ENCODE measurements at places on chromosomes 3 and 15. TPM values are rescaled to one million over a fixed set of nuclear protein-coding genes. Genes with fewer than 3 reads are reported as not detected.

DNA sequence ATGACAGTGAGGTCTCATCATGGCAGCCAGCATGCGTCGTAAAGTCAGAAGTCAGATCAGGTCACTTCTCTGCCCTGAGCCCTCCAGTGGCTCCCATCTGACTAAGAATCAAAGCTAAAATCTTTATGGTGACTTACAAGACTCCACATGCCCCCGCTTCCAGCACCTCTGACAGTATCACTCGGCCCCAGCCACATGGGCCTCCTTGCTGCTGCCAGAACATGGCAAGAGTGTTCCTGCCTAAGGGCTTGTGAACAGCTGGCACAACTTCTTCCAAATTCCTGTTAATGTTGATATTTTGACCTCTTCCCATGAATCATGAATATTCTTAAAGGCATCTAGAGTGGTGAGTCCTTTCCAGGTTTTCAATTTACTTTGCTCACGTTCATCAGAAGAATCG is 20.5 kb downstream of the POLR2M start:
- H3K36me3 ChIP-seq = no peaks in the 10 kb centered on the region
- no peaks in the 10 kb centered on the region for H3K27me3 ChIP-seq
- H3K4me3 ChIP-seq = no peak overlapping the region
- no peak for DNase-seq
- no peak overlapping the region for H3K27ac ChIP-seq

GRCh38 chr15:56468401-56468800 is 3.5 kb upstream of the MNS1 start:
- DNase-seq = no peak
- peaks cover 37% of the 10 kb centered on the region for H3K27me3 ChIP-seq
- no peak overlapping the region for H3K4me3 ChIP-seq
- H3K4me1 ChIP-seq = no peaks in the 10 kb centered on the region
- H3K27ac ChIP-seq = no peak overlapping the region
- H3K36me3 ChIP-seq = no peaks in the 10 kb centered on the region

The TGFBR2 gene
- 11.2 TPM for total RNA-seq

The NDN gene
- total RNA-seq = 198 TPM

The TWF2 gene
- total RNA-seq = 53.0 TPM
